Right forelimb (tissue), 1 donor: ENCODE measurements at places on chromosomes 3 and 15.

GRCh38 chr15:70516408-70517193 lies 246.8 kb downstream of the UACA start:
- DNase-seq = no peak

GRCh38 chr3:39644176-39644575 lies 165.2 kb upstream of the MYRIP start:
- no peak for DNase-seq

GRCh38 chr15:34701536-34701935 lies 53.3 kb downstream of the GJD2 start:
- DNase-seq = no peak

GRCh38 chr15:78044407-78045155 lies 32.9 kb downstream of the TBC1D2B start:
- no peak for DNase-seq

DNA sequence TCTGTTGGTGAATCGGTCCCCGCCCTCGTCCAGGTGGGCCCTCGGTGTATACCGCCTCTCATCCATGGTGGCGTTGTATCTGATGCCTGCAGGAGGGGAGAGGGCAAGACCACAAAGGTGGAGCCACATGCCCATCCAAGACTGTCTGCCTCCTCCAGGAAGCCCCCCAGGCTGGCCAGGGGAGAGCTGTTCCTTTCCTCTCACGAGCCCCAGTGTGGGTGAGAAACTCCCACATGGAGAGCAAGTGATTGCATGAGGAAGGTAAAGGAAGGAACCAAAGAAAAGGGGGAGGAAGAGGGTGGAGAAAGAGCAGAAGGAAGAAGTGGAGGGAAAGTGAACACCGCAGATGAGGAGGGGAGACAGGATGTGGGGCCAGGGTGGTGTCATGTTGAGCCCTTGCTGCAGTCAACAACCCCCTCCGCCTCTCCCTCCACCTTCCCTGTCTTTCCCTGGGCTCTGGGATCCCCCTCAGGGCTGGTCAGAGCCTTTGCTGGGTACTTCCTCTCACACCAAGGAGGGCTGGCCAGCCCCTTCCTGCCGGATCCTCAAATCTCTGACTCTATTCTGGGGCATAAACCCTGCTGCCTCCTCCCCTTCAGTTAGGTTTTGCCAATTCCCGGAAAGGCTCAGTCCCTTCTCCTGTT lies 49.3 kb downstream of the FEM1B start:
- no peak for DNase-seq

DNA sequence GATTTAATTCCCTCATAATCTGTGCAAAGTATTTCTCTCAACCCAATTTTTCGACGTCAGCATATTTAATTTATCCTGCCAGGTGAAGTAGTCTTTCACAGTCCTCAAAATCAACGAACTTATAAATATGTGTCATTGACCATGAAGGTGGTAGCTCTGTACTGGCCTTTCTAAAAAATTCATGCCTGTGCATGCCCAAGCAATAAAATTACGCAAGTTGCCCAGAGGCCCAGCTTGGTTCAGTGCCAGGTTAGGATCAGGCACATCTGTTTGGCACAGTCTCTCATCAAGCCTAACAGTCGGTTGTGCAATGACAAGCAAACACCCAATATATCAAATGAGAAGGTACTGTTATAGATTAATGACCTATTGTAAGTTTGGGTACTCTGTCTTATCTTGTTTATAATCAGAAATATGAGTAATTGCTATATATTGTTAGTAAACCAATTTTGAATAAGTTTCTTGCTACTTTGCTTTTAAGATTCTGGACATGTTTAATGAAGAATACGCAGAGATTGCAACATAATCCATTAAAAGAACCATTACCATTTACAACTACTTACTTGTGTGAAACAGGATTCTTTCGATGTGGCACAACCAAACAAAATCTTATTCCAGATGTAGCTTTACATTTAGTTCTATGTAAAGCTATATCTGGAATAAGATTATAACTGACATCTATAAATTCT lies 159.0 kb upstream of the IL12A start:
- no peak for DNase-seq
